ENCODE measurements at places on chromosomes 7 and 10.

- DNase-seq, result peak; percentile 44
These were observed 233.2 kb upstream of the PRSS1 start for GRCh38 chr7:142516038-142516501.

DNA sequence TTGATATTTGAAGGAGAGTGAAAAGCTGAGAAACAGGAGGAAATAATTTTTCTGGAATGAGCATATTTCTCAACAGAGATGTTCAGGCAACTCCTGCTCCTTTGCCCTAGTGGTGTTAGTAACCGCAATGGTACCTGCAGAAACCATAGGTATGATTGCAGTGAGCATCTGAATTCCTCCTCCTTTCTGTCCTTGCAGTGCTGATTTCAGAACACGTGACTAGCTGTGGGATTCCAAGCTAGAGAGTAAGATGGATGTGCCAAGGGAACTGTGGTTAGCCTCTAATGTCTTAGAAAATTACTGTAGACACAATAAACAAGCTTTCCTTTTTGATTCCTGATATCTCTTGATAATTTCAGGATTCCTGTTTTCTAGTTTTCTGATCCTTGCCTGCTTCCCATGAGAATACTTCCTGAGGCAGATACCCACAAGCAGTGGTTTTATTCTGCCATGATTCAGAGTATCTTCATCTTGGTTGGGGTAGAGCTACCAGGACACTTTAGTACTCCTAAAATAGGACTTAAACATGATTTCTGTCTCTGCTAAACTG is 27.5 kb downstream of the LRGUK start:
- no peak for DNase-seq

- DNase-seq, result no peak
These were observed 256.1 kb upstream of the C7orf33 start for GRCh38 chr7:148334441-148334956.

DNA sequence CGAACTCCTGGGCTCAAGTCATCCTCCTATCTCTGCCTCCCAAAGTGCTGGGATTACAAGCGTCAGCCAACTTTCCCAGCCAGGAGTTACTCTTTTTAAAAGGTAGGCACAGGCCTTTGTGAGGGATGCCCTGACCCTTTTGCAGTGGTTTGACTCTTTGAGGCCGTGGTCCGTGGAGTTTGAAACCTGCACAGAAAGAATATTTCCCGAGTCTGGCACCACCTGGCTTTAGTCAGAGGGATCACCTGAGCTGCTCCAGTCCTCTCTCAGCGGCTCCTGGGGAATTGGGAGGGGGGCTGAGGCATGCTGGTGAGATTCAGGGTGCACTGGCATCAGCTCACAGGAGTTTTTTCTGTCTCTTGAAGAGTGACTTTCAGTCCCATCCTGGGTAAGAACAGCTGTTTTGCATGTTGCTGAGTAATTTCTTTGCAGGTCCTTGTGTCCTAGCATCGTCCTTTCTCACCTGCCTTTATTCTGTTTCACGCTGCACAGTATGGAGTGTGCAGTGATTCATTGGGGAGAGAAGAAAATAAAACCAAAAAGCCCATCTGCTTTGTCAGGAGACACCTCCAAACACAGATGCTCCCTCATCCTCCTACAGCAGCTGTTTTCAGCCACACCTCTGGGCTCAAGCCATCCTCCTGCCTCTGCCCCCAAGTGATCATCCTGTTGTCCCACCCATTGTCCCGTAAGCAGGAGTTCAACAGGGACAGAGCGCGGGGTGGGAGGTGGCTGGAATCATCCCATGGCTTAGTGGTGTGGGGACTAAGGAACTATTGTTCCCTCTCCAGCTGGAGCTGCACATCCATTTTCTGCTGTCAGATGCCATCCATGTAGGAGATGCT is 284.7 kb downstream of the CAMK1D start:
- DNase-seq, result no peak

GRCh38 chr7:156466272-156466671 is 174.3 kb upstream of the RNF32 start:
- DNase-seq, result no peak

DNA sequence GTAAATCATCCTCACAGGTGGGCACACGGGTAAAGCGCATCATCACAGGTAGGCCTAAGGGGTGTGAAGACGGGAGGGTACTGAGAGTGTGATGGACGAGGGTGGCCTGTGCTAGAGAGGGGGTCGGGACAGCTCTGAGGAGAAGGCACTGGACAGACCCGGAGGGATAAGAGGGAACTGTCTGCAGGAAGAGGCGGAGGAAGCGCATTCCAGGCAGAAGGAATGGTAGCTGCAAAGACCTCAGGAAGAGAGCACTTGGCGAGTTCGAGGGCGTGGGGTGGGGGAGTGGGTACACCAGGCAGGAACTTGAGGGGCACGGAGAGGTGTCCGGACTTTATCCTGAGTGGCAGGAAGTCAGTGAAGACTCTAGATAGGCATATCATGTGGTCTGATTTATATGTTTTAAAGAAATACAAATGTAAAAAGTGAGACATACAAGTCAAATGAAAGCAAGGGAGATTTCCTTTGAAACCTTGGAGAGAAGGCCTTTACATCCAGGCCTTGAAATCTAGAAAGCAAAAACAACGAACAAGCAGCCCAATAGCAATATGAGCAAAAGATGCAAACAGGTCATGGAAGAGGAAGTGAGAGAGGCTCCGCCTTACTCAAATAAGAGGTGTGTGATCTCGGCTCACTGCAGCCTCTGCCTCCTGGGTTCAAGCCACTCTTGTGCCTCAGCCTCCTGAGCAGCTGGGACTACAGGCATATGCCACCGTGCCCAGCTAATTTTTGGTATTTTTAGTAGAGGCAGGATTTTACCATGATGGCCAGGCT is 3.6 kb downstream of the LHPP start:
- DNase-seq, result no peak

GRCh38 chr10:120988751-120989150 is 137.6 kb downstream of the WDR11 start:
- no peak for DNase-seq

DNA sequence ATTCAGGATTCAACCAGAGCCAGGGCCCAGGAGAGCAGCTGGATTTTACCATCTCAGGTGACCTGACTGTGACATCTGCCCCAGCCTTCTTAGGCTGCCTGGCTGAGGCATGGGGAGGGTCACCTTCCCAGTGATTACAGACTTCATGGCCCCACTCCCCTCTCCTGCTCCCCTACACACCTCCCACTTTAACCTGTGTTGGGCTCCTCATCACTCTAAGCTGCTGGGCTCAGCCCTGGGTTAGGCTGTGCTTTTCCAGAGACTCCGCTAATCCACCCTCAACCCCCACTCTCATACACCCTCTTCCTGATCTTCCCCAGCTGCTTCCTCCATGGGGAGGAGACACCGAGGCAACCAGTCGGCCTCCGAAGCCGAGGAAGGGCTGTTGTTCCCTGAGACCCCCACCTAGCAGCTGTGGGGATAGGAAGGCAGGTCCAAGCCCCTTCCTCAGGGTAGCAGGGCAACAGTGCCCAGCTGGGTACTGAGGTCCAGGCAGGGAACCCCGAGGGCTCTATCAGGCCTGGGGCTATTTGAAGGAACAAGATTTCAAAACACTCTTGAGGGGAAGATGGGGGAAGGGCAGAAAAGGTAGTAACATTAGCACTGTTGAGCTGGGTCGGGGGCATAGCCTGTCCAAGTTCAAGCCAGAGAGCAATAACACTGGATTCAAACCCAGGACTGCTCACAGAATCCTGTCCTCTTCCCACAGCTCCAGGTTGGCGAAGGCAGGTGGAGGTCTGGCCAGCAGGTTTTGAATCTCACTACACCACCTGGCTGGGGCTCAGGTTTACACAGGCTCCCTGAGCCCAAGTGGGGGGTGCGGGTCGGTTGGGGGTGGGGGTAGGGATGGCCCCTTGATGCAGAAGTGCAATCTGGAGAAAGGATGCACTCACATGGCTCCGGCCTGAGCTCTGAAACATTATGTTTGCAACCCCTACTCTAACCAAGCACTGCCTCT is 1.8 kb downstream of the IMPDH1 start:
- no peak for DNase-seq

GRCh38 chr10:79289801-79290200 is 57.5 kb upstream of the PPIF start:
- DNase-seq, result no peak

GRCh38 chr10:86962981-86963310 is 4.5 kb downstream of the SNCG start:
- no peak for DNase-seq

GRCh38 chr10:121559326-121560026 is 38.8 kb downstream of the FGFR2 start:
- DNase-seq, result no peak

- DNase-seq, result peak; percentile 0
These were observed 678 bp upstream of the TMEM106B start for GRCh38 chr7:12210179-12211053.

GRCh38 chr10:113987805-113988204 is 55.9 kb upstream of the ADRB1 start:
- no peak for DNase-seq

DNA sequence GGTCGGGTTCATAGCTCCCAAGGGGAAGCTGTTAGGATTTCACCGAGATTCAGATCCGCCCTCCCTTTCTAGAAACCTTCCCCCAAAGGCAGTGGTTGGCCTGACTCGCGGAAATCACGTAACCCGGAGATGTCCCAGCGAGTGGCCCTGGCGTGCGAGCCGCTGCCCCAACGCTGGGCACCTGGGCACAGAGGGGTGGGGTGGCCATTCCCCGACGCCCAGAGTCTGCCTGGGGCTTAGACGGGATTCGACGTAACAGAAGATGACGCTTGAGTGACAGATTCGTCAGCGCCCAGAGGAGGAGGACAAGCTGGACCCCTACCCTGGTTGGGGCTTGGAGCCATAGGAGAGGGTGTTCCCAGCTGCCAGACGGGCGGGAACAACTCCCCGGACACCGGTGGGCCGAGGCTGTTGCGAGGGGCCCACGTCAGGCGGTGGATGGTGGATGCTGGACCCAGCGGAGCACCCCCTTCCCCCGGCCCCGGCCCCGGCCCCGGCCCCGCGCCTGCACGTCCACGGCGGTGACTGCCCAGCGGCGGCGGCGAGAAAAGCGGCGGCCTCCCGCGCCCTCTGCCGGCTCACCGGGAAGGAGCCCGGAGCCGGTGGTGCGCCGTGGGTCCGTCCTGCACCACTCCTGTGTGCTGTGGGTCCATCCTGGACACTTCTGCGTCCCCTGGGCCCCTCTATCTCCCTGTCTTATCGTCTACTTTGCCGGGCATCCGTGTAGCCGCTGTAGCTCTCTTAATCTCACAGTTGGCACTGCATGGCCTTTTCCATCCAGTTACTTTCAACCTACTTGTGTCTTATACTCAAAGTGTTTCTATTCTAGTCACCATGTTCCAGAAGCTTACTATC is 35.4 kb upstream of the KNDC1 start:
- no peak for DNase-seq

GRCh38 chr7:74143383-74143782 is 30.8 kb upstream of the EIF4H start:
- no peak for DNase-seq

GRCh38 chr10:38038107-38038931 is 27.8 kb downstream of the ZNF33A start:
- DNase-seq, result no peak

DNA sequence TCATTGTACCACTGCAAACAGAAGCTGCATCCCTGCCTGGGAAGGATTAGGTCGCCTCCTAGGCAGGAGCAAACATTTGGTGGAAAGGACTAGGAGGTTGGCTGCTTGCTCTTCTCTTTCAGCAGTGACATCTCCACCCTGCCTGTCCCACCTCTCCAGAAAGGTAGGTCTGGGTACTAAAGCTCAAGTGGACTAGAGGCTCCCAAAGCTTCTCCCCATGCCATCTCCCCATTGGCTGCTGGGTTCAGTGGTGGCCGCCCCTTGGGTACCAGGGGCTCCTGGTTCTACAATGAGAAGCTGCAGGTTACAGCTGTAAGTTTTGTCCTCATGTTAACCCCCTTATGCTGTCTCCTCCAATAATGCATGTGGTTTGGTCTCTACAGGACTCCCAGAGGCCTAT is 180.7 kb upstream of the MKI67 start:
- no peak for DNase-seq

DNA sequence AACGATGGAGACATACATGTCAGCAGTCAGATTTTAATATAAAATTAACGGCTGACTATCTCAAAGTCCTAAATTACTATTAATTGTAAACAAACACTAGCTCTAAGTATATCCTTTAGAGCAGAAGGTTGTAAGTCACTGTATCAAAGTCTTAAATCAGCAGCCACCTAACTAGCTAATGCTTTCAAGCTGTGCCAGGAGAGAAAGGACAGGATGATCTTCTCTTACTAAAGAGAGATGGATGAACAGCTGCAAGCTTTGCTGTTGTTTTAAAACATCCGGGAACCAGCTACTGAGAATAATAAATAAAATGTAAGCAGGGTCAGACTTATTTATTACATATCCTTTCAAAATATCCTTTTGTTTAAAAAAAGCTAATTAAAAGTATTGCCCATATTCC is 24.0 kb upstream of the ABLIM1 start:
- no peak for DNase-seq

- no peak for DNase-seq
These were observed 40.0 kb downstream of the CNNM1 start for GRCh38 chr10:99369126-99369525.

DNA sequence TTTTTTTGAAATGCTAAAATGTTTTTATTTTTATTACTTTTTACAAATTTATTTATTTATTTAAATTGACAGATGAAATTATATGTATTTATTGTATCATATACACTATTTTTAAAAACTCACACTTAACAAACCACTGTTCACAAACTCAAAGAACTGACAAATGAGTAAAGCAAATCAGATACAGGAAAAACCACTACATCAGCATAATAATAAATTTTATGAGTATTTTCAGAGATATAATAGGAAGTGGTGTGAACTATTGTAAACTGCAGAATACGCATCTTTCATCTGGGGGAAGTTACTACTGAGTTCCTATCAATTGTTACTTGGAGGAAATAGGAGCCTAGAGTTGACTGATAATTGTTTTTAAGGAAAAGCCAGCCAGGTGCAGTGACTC is 150.7 kb downstream of the PCLO start:
- no peak for DNase-seq

GRCh38 chr10:14659626-14660196 is 115.0 kb downstream of the FAM107B start:
- DNase-seq, result no peak

GRCh38 chr7:153444641-153445040 is 607.6 kb upstream of the DPP6 start:
- DNase-seq, result no peak

- DNase-seq, result peak; percentile 41
These were observed 778 bp upstream of the TRIM8 start for GRCh38 chr10:102643336-102644065.

DNA sequence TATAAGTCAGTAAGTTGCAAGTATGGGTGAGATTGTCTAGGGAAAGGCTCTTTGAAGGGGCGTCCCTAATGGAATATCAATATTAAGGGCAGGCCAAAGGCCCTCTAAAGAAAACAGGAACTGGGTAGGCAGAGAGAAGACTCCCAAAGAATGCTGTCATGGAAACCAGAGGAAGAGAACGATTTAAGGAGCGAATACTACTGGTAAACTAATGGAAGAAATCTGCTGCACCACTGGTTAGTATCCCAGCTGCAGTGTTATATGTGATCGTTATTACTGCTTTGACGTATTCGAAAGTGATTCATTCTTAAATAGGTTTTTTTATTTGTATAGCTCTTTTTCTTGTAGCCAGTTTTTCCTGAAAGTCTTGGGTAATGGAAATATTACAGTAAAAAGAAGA is 1.3 kb downstream of the CASP2 start:
- no peak for DNase-seq
